ENCODE measurements at places on chromosomes 5 and 9.
A peak's percentile ranks its signal among the peaks of the same experiment; 100 is the strongest.

GRCh38 chr5:88673253-88674105 lies 209.5 kb downstream of the MEF2C start:
- no peak for DNase-seq

DNA sequence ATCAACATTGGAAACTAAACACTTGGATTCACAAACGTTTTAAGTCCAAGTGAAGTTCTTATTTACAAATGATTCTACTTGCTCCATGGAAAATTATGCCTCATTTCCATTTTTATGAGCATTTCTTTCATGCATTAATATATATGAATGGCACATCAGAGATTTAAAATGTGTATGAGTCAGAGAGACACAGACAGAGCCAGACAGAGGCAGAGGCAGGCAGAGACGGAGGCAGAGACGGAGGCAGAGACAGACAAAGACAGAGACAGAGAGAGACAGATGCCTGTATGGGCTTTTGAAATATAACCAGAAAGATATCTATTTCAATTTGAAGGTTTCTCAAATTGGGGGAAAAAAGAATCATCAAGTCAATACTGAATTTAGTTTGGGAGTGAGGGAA lies 649.0 kb downstream of the PTPRD start:
- no peak for DNase-seq

DNA sequence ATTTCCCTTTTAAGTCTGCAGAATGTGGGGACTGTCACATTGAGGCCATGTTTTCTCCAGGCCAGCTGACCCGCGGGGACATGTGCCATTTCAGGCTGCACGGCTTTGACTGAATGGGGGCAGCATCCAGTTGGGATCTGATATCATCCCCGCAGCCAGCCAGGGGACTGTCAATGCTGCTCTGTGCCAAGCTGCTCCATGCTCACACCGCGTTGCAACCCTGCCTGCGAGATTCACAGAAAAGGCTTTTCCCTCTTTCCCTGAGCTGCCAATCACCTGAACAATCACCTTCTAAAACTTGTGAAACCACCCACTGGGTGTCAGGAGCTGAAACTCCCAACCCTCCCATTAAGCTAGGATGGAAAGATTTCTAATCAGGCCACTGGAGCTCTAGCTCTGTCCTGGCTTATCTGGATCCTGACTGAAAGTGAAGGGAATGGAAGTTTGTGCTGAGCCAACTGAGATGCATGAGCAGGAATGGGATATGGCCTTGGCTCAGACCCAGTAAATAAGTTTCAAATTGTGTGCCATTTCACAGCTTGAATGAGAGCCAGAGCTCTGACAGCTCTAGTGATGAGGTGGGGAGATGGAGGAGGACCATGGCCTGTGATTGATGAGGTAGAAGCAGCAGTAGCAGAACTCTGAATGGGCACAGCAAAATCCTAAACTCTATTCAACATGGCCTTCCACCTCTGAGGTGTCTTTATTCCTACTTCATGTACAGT lies 34.5 kb upstream of the ZNF366 start:
- peak; percentile 36 for DNase-seq

- peak; percentile 83 for DNase-seq
Observed at GRCh38 chr9:33139421-33140228, 27.5 kb downstream of the B4GALT1 start.

DNA sequence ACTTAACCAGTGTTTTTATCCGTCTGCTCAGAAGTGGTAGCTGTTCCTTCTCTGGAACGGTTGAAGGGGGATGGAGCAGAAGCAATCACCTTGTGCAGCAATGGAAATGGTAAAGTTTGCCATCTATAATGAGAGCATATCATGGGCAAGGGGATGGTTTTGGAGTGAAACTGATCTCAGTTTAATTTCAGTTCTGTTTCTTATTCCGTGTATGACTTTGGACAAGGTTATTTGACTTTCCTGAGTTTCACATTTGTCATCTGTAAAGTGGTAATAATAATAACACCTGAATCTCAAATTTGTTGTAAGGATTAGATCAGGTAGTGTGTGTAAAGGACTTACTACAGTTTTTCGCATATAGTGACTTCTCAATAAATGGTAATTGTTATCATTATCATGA lies 106.1 kb downstream of the PCSK1 start:
- DNase-seq: no peak

DNA sequence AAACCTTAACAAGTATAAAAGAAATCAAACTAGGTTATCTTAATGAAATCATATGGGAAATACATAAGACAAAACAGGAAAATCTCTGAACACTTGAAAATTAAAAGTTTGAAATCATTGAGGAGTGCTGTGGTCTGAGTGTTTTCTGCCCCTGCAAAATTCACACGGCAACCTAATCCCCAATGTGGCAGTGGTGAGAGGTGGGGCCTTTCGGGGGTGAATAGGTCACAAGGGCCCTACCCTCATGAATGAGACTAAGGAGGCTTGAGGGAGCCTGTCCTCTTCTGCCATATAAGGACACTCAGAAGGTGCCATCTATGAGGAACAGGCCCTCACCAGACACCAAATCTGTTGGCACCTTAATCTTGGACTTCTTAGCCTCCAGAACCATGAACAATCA lies 10.7 kb downstream of the CAMSAP1 start:
- no peak for DNase-seq

DNA sequence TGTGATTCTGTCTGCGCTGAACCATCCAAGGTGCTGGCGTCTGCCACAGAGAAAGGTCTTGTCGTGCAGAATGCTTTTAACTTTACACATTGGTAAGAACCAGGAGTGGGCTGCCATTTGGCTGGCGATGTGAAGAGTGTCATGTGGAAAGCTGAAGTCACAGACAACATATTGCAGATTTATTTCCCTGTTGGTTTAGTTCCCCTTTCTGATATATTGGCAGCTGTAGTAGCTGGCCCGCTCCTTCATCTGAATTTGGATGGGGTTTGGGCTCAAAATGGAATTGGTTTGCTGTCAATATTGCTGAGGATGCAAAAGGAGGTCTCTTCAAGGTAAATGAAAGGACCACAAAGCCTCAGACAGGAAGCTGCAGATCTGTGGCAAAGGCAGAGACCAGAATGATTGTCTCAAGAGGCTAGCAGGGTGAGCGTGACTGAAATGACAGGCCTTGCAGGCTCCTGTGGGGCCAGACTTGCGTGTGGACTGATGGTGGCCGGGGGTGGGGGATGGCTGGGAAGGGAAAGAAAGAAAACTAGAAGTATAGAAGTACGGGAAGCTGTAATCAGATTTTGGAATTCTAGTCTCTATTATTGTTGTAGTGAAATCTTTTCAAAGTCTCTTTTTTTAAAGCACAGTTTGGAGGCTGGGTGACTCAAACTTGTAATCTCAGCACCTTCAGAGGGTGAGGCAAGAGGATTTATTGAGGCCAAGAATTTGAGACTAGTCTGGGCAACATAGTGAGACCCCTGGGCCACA lies 25.1 kb upstream of the CD180 start:
- no peak for DNase-seq

DNA sequence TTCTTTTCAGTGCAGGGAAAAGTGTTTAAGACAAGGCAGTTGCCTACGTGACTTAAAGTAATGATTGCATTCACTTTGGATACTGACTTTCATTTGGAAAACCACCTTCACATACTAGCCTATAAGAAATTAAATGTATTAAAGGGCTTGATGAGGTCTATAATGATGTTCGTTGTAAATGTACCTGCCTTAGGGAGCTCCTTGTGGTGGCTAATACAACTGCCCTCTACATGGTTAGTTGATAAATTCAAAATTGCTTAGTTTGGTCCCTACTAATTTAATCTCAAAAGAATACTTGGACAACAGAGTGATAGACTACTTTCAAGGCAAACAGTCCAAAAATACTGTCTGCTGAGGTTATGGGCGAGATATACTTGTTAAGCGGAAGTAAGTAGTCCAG lies 3.8 kb downstream of the VLDLR start:
- DNase-seq: no peak

- no peak for DNase-seq
Observed at GRCh38 chr9:81669041-81669651, 20.2 kb downstream of the TLE1 start.

- peak; percentile 81 for DNase-seq
Observed at GRCh38 chr5:172418862-172419814, 35.2 kb downstream of the SH3PXD2B start.

GRCh38 chr5:133110709-133111108 lies 58.9 kb downstream of the HSPA4 start:
- DNase-seq: no peak

GRCh38 chr5:360257-361027 lies 38.9 kb downstream of the AHRR start:
- no peak for DNase-seq

DNA sequence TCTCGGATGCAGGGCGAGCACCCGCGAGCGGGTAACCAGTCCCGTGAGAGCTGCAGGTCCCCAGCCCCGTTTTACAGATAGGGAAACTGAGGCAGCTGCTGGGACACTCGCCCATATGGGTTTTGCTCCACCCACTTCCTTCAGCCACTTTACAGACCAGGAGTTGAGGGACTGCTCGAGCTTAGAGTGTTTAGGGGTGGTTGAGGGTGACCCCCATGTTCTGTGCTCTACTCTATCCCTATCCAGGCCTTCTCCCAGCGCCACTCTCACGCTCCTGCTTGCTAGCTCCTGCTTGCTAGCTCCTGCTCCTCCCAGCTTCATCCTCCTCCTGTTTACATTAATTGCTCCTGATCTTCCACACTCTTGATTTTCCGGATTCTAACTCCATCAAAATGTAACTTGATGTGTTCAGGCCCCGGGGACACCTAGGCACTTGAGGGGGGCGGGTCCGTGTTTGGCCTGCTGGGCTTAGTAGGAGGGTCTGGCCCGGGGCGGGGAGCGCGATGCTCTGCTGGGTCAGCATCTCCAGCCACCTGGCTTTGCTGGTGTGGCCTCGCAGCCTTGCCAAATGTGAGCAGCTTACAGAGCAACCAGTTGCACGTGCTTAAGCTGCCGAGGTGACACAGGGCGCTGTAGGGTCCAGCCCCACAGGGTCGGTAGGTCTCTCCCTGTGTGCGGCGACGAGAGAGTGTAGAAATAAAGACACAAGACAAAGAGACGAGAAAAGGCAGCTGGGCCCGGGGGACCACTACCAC lies 1.5 kb upstream of the PTGES2 start:
- DNase-seq: peak; percentile 26

DNA sequence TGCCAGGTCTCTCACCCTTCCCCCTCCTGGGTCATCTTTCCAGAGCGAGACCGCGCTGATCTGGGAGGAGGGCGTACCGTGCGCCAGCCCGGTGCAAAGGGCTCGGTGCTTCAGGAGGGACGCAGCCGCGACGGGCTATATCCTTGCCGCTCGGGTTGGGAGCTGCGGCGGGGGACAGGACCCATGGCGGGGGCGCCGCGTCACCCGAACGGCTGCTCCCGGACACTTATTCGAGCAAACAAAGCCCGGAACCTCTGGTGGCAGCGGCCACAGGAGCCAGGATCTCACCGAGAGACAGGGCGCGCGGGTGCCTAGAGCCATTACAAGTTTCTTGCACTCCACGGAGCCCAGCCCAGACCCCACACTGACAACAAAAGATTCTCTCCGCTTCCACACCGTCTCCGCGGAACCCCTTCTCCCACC lies 1.3 kb downstream of the SEMA6A start:
- DNase-seq: peak; percentile 67

GRCh38 chr9:136726631-136727191 lies 14.3 kb downstream of the DIPK1B start:
- no peak for DNase-seq

Data from left hindlimb (tissue), 1 donor.